ENCODE measurements at places on chromosomes 3 and 15.
A peak's percentile ranks its signal among the peaks of the same experiment; 100 is the strongest.

- no peak for DNase-seq
Observed at GRCh38 chr3:177946936-177947335, 589.3 kb upstream of the KCNMB2 start.

GRCh38 chr15:22226034-22226790, 145.9 kb downstream of the OR4M2 start:
- no peak for DNase-seq

DNA sequence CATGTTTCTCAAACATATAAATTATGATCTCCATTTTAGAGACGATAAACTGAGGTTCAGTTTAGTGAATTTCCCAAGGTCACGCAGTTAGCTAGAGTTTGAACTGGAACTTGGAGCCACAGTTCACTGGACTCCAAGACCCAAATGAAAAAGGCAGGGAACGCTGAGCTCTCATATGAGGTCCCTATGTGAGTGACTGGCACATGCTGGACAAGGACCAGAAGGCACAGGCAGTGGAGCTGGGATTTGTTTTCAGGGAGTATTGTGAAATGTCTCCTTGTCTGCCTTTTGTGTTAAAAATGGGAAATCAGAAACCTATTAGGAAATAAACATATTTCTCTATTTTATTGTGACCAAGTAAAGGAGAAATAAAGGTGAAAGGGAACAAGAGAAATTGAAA, 63.5 kb downstream of the MESD start:
- no peak for DNase-seq

GRCh38 chr15:35926007-35926380, 380.0 kb upstream of the DPH6 start:
- DNase-seq: no peak

DNA sequence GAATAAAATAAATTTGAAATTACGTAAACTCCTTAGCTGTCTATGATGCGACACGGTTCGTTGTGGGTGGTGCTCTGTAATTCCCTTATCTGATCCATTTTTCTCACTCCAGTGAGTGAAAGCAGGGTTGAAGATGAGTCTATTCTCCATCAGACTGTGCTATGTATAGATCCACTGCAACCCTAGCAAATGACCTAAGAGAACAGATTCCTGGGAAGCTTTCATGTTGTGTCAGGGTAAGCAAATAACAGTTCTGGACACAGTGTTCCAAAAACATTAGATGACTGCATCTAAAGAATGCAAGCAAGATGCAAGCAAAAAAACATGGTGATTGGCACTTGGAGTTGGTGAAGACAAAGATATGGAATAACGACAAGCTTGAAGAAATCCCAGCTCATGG, 239.3 kb downstream of the SLC9A9 start:
- no peak for DNase-seq

GRCh38 chr3:18153571-18154173, 271.5 kb downstream of the SATB1 start:
- DNase-seq: no peak

- DNase-seq: no peak
Observed at GRCh38 chr3:67289626-67290025, 291.5 kb downstream of the KBTBD8 start.

- peak; percentile 83 for DNase-seq
Observed at GRCh38 chr3:126476166-126477060, 722 bp upstream of the ZXDC start.

DNA sequence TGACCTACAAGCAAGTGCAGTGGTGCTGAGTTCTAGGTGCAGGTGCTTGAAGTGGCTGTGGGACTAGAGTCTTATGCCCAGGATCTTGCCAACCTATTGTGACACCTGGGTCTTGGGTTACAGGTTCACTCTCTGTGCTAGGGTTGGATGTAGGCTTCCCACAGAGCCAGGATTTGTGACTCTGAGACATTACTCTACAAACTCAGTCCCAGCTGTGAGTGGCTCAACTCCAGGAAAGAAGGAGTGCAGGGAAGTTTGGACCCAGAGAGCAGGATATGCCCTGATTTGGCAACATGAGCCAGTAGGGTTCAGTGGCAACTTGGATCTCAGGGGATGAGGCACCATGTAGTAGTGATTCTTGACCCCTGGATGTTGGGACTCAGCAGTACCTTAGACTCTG, 182.2 kb downstream of the LPP start:
- no peak for DNase-seq

GRCh38 chr3:64642327-64643151, 45.3 kb downstream of the ADAMTS9 start:
- DNase-seq: no peak

- DNase-seq: no peak
Observed at GRCh38 chr15:96334017-96334704, 3.7 kb downstream of the NR2F2 start.

- DNase-seq: no peak
Observed at GRCh38 chr15:96115642-96116041, 214.9 kb upstream of the NR2F2 start.

DNA sequence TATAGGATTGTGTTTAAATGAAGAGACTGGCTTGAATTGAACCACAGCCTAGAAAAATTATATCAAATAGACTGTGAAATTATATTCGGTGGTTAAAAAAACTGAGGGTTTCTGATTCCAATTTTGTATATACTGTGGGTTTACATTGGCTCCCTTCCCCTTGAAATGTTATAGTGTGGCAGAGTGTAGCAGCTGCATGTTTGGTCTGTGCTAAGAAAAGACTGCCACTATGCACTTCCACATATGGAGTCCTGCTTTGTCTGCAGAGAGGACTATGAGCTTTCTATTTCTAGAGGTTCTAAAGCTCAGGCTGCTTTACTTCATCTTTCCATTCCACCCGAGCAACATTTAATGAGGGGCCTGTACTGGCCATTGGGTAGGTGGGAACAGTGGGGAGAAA, 112.3 kb downstream of the P3H2 start:
- no peak for DNase-seq

GRCh38 chr15:52146776-52147175, 34.2 kb upstream of the BCL2L10 start:
- no peak for DNase-seq

GRCh38 chr15:29449136-29449535, 179.5 kb upstream of the NSMCE3 start:
- no peak for DNase-seq

DNA sequence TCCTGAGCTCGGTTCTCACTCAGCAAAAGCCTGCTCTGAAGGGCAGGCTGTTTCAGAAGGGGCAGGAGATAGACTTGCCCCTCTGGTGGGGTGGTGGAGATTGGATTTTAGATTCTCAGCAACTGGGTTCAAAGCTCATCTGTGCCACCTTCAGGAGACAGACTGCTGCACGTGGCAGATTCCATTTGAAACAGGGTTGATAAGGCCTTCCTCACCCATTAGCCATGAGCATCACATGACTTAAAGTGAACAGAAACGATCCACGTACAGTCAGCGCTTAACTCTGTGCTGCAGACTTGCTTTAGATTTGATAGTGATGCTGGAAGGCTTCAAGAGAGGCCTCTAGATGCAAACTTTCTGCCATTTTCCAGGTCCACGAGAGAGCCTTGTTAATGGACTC, 35.0 kb upstream of the MGLL start:
- no peak for DNase-seq

DNA sequence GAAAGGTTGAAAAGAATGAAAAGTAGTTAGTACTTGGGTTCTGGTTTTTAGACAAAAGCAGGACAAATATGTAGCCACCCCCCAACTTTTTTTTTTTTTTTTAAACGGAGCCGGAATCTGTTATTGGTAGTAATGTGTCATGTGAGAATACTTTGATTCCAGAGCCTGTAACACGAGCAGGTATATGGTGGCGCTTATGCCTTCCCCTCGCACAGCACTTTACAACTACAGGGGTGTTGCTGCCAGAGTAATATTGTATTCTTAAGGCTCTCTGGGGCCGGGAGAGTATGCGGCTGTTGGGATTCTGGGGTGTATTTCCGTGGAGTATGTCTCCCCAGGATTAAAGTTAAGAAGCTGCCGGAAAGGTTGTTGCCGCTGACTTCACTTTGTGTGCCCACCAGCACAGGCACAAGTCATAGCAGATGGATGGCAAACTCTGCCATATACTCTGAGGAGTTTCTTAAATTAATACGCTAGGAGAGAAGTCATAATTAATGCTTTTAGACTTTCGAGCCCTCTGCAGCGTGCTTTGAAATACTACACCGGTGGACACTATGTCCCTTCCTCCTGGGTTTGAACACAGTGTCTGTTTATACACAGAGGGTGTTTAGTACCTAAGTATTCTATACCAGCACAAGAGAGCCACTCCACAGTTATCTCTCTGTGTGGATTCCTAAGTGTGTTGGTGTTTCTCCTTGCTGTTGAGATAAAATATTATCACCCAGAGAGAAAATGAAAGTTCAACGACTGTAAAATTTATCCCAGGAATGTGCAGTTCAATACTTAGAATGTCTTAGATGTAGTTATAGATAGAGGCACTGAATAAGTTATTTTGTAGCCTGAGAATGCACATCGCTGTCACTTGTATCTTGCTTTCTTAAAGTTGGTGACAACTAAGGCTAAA, 1.4 kb downstream of the MBNL1 start:
- no peak for DNase-seq

DNA sequence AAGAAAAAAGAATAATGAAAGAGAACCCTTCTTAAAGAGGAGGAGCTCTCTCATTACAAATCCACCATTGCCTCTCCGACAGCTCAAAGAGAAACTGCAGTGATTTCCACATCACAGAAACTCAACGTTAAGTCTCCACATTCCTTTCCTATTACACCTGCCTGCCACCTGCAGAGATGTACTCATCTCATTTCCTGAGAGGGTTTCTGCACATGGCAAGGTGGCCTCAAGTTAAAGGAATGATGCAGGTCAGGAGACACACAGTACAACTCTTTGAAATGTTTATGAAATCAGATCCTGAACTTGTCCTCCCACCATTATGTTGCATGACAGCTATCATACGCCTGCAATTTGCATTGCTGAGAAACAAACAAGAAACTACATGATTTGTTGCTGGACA, 458.4 kb upstream of the ADAMTS9 start:
- no peak for DNase-seq

DNA sequence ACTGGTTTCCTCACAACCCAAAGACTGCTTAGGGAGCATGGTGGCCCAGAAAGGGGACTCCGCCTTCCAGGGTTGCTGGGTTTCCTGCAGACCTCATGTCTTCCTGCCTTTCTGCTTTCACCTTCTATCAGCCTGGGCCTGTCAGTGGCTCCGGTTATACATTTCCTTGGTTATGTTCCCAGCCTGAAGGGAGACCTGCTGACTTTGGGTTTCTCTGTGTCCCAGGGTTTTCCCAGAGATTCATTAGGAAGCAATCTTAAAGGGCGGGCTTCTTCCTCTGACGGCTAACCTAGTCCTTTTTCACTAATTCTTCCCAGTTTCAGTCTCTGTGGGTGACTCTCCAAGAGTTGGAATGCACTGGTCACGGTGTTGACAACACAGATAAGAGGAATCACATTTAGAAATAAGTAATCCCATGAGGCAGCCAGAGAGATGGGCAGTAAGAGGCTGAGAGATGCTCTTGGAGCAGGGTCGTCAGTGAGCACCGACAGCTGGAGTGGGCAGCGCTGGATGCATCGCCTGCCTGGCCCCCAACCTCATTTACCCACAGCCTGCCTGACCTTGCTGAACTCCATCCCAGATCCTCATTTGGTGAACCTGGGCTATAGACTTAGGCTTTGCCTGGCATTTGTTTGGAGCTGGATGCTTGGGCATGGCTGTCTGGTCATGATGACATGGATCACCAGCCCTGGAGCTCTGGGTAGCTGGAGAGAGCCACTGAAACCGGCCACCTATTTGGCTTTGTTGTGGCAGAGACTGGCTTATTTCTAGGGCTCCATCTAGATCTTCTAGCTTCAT, 10.0 kb upstream of the EHD4 start:
- no peak for DNase-seq

- no peak for DNase-seq
Observed at GRCh38 chr3:79514069-79514468, 253.7 kb downstream of the ROBO1 start.

DNA sequence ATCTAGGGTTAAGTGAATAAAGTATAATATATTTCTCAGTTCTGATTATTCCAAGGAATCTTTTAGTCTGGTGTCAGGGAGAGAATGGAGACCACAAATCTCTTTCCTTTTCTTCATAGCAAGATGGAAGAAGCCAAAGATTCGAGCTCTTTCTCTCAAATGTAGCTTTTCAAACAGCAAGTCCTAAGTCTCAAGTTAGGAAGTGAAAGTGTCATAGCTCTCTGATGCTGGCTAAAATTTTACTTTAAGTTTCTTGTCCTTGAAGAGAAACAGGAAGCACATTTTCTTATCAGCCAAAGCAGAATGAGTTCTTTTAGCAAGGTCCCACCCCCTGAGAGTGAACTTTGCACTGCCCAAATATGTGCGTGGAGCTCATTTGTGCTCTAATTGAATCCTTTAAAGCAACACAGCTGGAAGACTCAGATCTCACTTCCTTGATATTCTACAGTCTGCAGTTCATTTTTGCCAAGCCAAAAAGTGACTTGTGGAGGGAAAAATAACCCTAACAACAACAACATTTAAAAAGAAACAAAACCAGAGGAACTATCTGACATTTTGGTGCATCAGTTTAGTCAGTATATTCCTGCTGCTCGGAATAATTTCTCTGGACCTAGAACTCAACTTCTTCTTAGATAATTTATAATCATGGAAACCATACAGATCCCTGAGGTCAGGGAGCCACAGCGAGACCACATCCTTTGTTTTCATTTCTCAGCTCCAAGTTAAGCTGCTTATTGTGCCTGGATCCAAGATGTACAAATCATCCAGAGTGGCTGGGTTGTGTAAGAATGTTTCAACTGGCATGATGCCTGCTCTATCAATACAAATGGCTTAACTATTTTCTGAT, 238.7 kb upstream of the P2RY1 start:
- peak; percentile 21 for DNase-seq

DNA sequence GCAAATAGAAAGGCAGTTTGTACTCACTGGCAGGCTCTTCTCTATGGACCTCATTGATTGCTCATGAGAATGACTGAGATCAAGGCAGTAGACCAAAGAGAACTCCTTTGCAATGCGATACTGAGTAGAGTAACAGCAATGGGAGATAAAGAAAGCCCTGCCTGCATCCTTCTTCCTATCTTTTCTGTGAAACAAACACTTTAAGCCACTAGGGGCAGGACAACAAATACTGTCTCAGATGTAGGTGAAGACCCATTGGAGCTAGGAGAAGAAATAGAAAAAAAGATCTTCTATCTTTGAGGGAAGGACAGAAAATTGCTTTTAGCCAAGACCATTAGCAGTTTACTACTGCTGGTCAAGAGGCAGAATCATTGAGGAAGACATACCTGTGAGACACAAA, 117.6 kb upstream of the IGSF10 start:
- DNase-seq: no peak

- DNase-seq: no peak
Observed at GRCh38 chr3:111690242-111690641, 95.1 kb upstream of the ZBED2 start.

- DNase-seq: no peak
Observed at GRCh38 chr3:181773921-181774320, 62.2 kb downstream of the SOX2 start.

Measured in midbrain (tissue), 1 donor.